Kidney epithelial cell (primary cell): ENCODE measurements at places on chromosomes 4 and X. TPM values are rescaled to one million over a fixed set of nuclear protein-coding genes. Genes with fewer than 3 reads are reported as not detected.

Gene GPR143
- total RNA-seq, result 18.7 and 21.1 TPM in 2 replicates

Gene HTN3
- not detected in 2 replicates for total RNA-seq

Gene CYTL1
- total RNA-seq, result 8.2 and 9.4 TPM in 2 replicates

Gene CNKSR2
- 3.4 and 11.0 TPM in 2 replicates for total RNA-seq
